EL (cell line): ENCODE measurements at places on chromosomes 3 and 15.
A peak's percentile ranks its signal among the peaks of the same experiment; 100 is the strongest.

- DNase-seq: no peak
Measured at GRCh38 chr3:99997293-99997692, 117.0 kb downstream of the FILIP1L start.

DNA sequence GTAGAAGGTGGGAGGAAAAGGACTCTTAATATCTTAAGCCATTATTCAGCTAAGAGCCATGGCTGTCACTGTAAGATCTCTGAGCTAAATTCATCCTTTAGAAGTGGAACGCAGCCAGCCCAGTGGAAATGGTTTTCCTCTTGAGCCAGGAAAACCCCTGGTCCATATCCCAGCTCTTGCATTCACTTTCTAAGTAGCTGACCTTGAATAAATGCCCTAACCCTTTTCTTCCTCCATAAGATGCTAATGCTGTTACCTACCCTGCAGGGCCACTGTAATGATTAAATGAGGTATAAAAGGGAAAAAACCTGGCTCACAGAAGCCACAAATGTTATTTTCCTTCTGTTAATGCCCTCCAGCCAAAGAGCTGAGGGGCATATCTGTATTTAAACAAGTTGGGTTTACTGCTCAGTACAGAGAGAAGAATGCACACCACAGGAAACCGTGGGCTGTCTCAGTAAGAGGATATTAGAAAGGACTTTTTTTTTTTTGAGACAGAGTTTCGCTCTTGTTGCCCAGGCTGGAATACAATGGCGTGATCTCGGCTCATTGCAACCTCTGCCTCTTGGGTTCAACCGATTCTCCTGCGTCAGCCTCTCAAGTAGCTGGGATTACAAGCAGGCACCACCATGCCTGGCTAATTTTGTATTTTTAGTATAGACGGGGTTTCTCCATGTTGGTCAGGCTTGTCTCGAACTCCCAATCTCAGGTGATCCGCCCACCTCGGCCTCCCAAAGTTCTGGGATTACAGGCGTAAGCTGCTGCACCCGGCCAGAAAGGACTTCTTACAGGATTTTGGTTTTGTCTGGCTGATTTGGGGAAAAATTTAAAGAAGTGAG lies 6.8 kb downstream of the UBL7 start:
- no peak for DNase-seq

- DNase-seq: no peak
Measured at GRCh38 chr3:195021692-195022091, 249.3 kb downstream of the XXYLT1 start.

DNA sequence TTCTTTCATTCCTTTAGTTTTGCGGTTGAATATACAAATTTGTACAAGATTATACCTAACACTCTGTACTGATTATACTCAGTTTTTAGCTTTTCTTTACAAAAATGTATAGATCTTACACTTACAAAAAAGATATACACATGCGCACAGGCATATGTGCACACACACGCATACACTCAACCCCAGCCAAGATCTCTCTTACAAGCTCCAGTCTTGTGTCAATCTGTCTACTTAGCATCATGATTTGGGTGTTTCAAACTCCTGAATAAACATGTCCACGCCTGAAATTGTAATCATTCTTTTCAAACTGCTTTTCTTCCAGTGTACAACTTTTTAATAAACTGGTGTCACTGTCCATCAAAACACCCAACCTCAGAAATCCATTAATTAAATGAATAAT lies 180.7 kb downstream of the NAALADL2 start:
- no peak for DNase-seq

GRCh38 chr3:134640872-134641470 lies 9.9 kb downstream of the KY start:
- peak; percentile 36 for DNase-seq

DNA sequence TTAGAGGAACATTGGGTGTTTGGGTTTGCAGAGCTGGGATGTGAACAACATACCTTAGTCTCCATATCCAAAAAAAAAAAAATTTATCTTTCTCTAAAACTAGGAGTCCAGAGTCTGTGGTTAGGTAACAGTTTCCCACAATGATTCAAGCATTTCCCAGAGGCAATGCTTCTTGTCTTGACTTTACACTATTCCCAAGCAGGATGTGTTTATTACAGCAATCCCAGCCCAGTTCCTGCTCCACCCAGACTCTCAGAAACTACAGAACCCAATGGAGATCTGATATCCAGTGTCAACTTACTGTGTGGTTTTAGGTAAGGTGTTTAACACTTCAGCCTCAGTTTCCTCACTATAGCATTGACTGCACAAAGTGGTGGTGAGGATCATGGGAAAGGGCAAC lies 2.3 kb upstream of the C3orf62 start:
- no peak for DNase-seq

DNA sequence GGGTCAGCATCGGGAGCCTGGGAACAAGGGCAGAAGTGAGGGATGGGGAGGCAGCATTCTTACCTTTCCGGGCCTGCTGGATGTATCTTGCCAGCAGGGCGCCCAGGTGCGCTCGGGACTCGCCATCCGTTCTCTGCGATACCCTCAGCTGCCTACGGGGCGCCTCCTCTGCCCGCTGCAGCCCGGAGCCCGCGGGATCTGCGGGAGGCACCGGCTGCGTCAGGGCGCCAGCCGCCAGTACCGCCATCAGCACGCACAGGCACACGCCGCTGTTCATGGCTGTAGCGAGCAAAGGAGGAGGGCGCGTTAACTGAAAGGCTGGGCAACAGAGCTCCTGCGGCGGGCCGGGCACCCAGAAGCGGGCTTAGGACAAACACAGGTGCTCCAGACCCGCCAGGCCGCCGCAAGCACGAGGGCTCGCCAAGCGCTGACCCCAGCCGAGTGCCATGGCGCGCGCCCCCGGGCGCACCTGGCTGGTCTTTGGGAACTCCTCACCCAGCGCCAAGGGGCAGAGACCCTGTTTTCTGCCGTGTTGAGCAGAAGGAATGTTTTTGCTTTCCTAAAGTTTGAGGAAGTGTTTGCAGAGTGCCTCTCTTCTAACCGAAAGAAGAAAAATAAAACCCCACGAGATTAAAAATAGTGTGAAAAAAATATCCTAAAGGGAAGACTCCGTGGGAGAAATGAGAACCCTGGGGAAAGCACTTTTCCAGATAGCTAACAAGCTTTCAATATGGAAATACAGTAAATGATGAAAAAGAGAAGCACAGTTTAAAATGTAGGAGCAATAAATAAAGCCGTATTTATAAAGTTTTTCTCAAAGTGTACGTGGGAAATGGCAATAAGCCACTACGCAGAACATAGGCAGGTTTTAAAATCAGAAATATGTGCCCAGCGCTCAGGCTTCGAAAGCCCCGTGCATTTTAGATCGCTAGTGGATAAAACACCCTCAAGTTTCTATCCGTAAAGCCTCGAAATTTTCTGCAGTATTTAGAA lies 2.3 kb downstream of the CCK start:
- DNase-seq: no peak

- DNase-seq: peak; percentile 76
Measured at GRCh38 chr3:31288641-31289100, 244.1 kb upstream of the STT3B start.

- DNase-seq: peak; percentile 80
Measured at GRCh38 chr3:159169828-159170227, 368.0 kb downstream of the MFSD1 start.

- DNase-seq: no peak
Measured at GRCh38 chr3:42511736-42512135, 9.3 kb downstream of the VIPR1 start.

DNA sequence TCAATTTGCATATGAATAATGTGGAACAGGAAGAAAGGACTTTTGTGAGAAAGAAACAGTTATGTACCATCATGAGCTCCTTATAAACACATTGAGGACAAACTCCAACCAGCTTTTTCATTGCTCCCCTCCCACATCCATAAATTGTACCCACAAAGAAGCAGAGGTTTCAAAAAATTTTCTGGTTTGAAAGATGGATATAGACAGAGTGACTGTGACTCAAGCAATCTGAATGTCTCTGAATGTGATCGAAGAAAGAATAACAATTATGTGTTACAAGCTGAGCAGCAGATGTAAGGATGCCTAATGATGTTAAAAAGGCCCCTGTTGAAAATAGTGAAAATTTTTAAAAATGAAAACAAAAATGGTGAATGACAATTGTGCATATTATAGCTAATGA lies 127.4 kb downstream of the TFG start:
- DNase-seq: peak; percentile 23

GRCh38 chr15:39154776-39155175 lies 426.1 kb upstream of the THBS1 start:
- DNase-seq: no peak

- no peak for DNase-seq
Measured at GRCh38 chr15:92821491-92822116, 78.5 kb upstream of the CHD2 start.

- no peak for DNase-seq
Measured at GRCh38 chr3:72724070-72724469, 124.2 kb downstream of the SHQ1 start.
